Suprapubic skin (tissue), 4 donors: ENCODE measurements at places on chromosomes 12 and 14. TPM values are rescaled to one million over a fixed set of nuclear protein-coding genes. Genes with fewer than 3 reads are reported as not detected.

GRCh38 chr12:132600048-132601032 is 10.0 kb downstream of the LRCOL1 start:
- no peak for DNase-seq

GRCh38 chr14:98408713-98409112 is 863.3 kb downstream of the BCL11B start:
- no peak for DNase-seq

DNA sequence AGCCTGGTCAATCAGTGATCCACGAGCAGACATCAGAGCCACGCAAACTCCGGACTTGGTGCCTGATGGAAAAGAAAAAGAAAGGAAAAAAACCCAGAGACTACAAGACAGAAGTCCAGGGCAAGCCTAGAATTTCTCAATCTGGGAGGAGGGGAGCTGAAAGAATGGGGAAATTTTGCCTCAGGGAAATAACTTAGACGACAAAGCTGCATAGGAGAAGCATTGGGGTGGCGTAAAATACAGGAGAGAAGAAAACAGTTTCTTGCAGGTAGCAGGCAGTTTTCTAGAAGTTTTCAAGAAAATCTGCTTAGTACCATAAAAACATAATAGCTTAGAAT is 2.6 kb upstream of the SLC11A2 start:
- DNase-seq: no peak

- DNase-seq: no peak
Observed at GRCh38 chr14:104372390-104373054, 207.0 kb upstream of the C14orf180 start.

- DNase-seq: no peak
Observed at GRCh38 chr12:54311051-54311450, 10.2 kb upstream of the NFE2 start.

DNA sequence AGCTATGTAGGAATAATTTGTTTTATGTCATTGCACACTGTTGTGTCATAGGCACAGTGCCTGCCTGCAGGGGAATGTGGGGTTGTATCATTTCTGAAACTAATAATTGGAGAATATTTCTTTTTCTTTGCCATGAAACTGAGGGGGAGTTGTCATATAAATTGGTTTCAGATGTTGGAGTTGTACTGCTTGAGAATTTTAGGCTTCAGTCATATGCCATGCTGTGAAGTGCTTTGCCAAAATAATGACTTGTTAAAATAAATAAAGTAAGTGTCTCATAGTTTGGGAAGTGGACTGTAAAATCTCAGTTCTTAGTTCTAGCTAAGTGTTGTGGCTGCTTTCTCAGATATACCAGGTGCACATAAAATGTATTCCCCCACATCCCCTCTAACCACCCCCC is 116.8 kb downstream of the DAAM1 start:
- no peak for DNase-seq

Gene DAAM1
- total RNA-seq: 149 TPM

Gene C12orf42
- not detected for total RNA-seq
